ENCODE measurements at places on chromosomes 7 and 10.

- ATAC-seq = peak; percentile 18
Observed at GRCh38 chr7:3146571-3147226, 103.0 kb upstream of the CARD11 start.

DNA sequence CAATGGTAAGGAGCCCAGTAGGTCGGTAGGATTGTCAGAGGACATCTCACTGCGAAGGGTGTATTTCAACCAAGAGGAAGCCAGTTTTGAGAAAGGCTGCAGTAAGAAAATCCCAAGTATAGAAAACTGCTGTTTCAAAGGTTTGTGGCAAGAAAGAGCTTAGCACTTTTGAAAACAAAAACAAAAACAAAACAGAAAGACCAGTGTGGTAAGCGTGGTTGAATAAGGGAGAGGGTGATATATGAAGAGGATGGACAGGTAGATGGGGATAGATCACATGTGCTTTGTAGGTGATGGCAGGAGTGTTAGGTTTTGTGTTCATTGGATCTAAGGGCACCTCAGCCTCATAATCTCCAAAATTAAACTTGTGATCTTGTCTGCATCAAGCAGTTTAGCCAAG is 141.6 kb upstream of the WNT16 start:
- ATAC-seq = no peak

- peak; percentile 35 for ATAC-seq
Observed at GRCh38 chr10:119658274-119658673, 7.1 kb downstream of the BAG3 start.

DNA sequence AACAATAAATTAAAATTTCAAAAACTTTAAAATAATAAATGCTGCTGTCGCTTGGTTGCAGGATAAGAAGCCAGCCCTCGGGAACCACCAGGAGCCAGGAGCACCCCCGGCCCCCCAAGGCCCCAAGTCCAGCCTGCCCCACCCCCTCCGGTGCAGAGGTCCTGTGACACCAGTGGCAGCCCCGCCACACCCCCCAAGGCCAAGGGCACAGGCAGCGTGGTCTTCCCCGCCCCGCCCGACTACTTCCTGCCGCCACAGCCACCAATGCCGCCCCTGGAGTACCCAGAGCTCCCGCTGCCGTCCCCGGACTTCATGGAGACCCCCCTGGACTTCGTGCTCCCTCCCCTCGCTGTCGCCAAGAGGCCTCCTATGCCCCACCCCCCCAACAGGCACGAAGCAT is 44.5 kb upstream of the PDSS1 start:
- ATAC-seq = no peak

GRCh38 chr7:69739931-69740431 is 141.7 kb downstream of the AUTS2 start:
- ATAC-seq = peak; percentile 34

DNA sequence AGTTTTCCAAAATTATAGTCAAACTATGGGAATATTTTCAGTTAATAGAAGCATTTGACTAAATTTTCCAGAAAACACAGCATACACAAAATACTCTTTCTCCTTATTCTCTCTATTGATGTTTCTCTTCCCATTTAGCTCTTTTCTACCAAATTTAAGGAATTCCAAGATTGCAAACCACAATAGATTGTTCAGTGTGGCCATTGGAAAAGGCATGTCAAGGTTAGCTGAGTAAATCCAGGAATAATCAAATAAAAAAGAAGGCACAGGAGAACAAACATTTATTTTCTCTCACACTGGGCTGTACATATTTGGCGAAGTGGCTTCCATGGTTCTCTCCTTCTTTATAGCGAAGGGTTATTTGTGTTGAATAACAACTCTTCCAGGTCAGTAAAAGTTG is 117.3 kb downstream of the THSD7A start:
- ATAC-seq = no peak

DNA sequence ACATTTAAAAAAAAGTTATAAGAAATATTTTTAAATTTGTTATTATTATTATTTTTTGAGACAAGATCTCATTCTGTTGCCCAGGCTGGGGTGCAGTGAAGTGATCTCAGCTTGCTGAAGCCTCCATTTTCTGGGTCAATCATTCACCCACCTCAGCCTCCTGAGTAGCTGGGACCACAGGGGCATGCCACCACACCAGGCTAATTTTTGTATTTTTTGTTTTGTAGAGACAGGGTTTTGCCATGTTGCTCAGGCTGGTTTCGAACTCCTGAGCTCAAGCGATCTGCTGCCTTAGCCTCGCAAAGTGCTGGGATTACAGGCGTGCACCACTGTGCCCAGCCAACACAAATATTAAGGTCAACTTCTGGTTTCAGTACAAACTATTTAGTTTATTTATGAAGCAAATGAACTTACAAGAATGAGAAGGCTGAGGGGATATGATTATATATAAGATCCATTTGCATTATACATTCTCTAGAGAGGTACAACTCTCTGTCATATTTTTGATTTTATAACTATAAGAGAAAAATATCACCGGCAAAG is 45.9 kb upstream of the FAM133B start:
- ATAC-seq = no peak

GRCh38 chr10:77189075-77189474 is 448.5 kb downstream of the KCNMA1 start:
- ATAC-seq = no peak

- no peak for ATAC-seq
Observed at GRCh38 chr7:46811529-46811928, 770.4 kb downstream of the TNS3 start.

- ATAC-seq = no peak
Observed at GRCh38 chr7:139691253-139691781, 86.5 kb downstream of the HIPK2 start.

DNA sequence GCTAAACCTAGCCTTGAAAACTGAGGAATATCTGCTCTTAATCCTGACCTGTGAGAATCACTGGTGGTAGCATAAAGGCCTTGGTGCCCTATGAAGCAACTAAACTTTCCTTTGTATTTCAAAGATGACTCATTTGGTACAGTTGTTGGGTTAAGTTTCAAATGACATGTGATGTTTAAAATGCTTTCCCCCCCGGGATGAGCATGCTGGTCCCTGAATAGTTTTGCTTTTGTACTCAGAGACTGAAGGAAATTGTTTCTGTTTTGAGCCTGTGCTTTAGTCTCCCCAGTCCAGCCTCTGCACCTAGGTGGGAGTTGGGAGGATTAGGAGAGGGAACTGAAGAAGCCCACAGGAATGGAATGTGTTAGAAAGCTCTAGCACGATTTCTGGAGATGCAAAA is 258.9 kb upstream of the NPY start:
- no peak for ATAC-seq

DNA sequence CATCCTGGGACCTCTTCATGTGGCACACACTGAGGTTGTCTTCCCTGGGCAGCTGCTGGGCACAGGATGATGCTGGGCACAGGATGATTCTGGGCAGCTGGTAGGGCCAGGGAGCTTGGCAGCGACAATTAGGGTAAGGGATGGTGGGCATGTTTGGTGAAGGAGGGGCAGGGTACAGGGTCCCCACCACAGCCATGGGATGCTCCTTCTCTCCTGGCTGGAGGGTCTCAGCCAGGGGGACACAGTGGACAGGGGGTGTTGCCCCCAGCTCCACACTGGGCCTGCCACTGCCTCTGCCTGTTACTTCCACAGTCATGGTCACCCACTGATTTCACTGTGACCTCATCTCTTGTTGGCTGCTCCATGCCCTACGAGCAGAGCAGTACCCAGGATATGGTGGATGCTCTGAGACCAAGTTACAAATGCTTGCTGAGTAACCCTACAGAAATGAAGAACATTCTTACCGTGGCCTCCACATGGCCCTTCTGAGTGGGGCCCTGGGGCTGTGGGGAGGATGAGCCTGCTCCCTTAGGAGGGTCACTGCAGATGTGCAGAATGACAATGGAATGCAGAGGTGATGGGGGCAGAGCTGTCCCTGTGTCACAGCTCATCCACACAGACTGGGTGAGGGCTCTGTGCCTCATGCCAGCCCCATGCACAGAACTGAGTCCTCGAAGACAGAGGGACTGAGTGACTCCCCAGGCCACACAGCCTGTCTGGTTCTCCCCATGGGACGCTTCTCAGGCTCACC is 28.4 kb upstream of the RET start:
- no peak for ATAC-seq

- ATAC-seq = no peak
Observed at GRCh38 chr7:38798552-38799267, 110.3 kb downstream of the VPS41 start.

- no peak for ATAC-seq
Observed at GRCh38 chr7:107027208-107027607, 17.3 kb upstream of the PRKAR2B start.

DNA sequence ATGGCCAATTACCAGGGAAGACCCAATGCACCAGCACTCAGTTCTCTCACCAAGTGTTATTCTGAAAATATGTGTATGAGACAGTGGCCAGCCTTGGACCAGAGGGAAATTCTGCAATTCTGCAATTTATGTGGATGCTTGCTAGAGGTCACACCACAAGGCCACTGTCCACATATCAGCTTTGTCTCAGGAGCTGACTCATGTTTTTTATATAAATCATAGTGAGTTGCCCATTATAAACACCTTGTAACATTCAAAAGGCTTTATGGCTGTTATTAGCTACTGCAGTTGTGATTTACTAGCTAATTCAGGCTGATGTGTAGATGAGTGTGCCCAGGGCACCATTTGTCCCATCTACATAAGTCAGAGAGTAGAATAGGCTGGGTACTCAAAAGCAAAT is 649.0 kb downstream of the LRMDA start:
- no peak for ATAC-seq

- ATAC-seq = no peak
Observed at GRCh38 chr7:44102846-44103565, 1.1 kb upstream of the AEBP1 start.

- ATAC-seq = no peak
Observed at GRCh38 chr7:16460789-16461493, 4.6 kb downstream of the SOSTDC1 start.

DNA sequence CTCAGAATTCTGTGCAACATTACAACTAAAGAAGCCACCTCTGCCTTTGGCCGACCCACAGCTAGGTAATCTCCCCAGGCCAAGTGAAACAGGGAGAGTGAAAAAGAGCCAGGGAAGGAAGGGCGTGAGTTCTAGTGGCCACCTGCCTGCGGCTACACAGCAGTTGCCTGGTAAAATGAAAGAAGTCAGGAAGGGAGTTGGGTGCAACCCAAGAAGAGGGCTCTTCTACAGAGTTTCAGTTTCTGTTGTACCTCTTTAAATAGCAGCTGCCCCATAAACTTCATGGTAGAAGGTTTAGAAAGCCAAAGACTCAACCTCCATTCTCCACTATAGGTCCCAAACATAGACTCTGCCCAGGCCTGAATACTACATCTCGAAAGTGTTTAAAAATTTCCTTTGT is 76.2 kb upstream of the TMEM168 start:
- ATAC-seq = no peak
